ENCODE measurements at places on chromosomes 1 and 21.

- no peak overlapping the region for H3K27ac ChIP-seq
Measured at GRCh38 chr1:22314706-22315105, 136.9 kb upstream of the ZBTB40 start.

- H3K27me3 ChIP-seq: no peaks in the 10 kb centered on the region
- peaks cover 6% of the 10 kb centered on the region for H3K4me1 ChIP-seq
- no peak for DNase-seq
- no peak overlapping the region for H3K4me3 ChIP-seq
- H3K27ac ChIP-seq: no peak overlapping the region
Measured at GRCh38 chr21:44982558-44983250, 42.9 kb downstream of the SLX9 start.

- no peak overlapping the region for H3K27ac ChIP-seq
- H3K36me3 ChIP-seq: no peaks in the 10 kb centered on the region
- peaks cover 5% of the 10 kb centered on the region for H3K4me1 ChIP-seq
- no peak overlapping the region for H3K4me3 ChIP-seq
- DNase-seq: peak; percentile 20
Measured at GRCh38 chr1:211654838-211655787, 20.3 kb downstream of the NEK2 start.

DNA sequence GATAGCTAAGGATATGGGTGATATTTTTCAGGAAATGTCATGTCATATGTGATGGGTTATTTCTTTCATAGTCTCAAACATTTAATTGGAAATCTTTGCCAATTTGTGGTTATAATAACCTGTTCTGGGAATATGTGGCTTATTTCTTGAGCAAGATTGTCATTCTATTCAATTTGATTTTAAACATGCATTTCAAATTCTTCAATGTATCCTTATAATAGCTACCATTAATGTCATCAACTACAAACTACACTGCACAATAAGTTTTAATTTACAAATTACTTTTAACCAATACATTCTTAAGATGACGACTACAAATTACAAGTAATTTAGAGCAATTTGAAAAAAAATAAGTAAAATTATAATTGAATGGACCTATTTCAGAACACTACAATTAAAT is 164.9 kb downstream of the BRINP3 start:
- no peak overlapping the region for H3K4me3 ChIP-seq
- no peak overlapping the region for H3K27ac ChIP-seq
- H3K4me1 ChIP-seq: no peaks in the 10 kb centered on the region
- H3K27me3 ChIP-seq: no peaks in the 10 kb centered on the region
- no peak for DNase-seq
- H3K36me3 ChIP-seq: no peaks in the 10 kb centered on the region

DNA sequence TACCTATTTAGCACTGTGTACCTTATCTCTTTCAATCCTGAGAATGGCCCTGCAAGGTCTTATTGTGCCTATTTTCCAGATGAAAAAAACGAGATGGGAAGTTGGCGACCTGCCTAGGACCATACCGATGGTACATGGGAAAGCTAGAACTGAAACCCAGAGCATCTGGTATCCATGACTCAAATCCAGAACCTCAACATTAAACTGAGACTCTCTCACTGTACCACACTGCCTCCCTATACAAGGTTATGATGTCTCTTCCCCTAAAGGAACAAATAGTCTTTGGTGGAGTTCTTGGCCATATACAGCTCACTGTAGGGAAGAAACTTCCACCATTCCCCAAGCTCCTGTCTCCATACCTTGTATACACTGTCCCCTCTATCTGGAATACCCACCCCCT is 110.7 kb downstream of the TNR start:
- no peak overlapping the region for H3K27ac ChIP-seq
- DNase-seq: no peak
- no peaks in the 10 kb centered on the region for H3K4me1 ChIP-seq
- no peak overlapping the region for H3K4me3 ChIP-seq

GRCh38 chr1:47502746-47503370 is 65.0 kb downstream of the FOXD2 start:
- H3K27me3 ChIP-seq: peaks cover 68% of the 10 kb centered on the region
- DNase-seq: no peak
- no peak overlapping the region for H3K4me3 ChIP-seq
- H3K4me1 ChIP-seq: no peaks in the 10 kb centered on the region

- DNase-seq: no peak
- no peaks in the 10 kb centered on the region for H3K27me3 ChIP-seq
- H3K4me3 ChIP-seq: no peak overlapping the region
- H3K27ac ChIP-seq: no peak overlapping the region
Measured at GRCh38 chr21:46243325-46243724, 14.8 kb upstream of the LSS start.

DNA sequence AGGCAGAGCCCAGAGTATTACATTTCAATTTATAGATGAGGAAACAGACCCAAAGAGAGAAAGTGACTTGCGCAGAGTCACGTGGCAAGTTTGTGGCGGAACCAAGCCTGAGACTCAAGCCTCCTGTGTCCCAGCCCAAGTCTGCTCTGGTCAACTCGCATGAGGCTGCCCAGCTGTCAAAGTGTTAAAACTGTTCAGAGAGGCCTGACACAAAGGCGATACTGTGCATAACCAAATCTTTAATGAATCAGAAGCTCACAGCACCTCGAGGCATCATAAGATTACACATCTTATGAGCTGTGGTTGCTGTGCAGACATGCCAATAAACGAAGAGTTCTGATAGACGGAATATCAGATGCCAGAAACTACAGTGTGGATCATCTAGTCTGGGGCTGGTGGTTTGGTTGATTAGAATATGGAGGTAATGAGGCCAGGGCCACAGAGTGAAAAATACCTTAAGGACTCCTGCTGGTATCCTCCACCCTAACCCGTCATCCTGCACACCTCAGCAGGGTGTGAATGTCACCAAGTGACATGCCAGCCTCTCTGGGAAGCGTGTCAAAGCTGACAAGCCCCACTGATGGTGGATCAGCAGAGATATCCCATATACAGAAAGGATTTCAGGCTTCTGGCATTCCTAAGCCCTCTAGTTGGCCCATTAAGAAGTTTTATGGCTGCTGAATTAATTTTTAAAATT is 42.2 kb downstream of the TNNT2 start:
- H3K27ac ChIP-seq: peak overlapping the region; percentile 79
- no peak for DNase-seq
- no peaks in the 10 kb centered on the region for H3K27me3 ChIP-seq
- H3K4me3 ChIP-seq: no peak overlapping the region

GRCh38 chr1:245370905-245371581 is 216.3 kb downstream of the KIF26B start:
- H3K4me3 ChIP-seq: no peak overlapping the region
- H3K27me3 ChIP-seq: no peaks in the 10 kb centered on the region
- no peak for DNase-seq
- H3K36me3 ChIP-seq: no peaks in the 10 kb centered on the region
- H3K4me1 ChIP-seq: no peaks in the 10 kb centered on the region

DNA sequence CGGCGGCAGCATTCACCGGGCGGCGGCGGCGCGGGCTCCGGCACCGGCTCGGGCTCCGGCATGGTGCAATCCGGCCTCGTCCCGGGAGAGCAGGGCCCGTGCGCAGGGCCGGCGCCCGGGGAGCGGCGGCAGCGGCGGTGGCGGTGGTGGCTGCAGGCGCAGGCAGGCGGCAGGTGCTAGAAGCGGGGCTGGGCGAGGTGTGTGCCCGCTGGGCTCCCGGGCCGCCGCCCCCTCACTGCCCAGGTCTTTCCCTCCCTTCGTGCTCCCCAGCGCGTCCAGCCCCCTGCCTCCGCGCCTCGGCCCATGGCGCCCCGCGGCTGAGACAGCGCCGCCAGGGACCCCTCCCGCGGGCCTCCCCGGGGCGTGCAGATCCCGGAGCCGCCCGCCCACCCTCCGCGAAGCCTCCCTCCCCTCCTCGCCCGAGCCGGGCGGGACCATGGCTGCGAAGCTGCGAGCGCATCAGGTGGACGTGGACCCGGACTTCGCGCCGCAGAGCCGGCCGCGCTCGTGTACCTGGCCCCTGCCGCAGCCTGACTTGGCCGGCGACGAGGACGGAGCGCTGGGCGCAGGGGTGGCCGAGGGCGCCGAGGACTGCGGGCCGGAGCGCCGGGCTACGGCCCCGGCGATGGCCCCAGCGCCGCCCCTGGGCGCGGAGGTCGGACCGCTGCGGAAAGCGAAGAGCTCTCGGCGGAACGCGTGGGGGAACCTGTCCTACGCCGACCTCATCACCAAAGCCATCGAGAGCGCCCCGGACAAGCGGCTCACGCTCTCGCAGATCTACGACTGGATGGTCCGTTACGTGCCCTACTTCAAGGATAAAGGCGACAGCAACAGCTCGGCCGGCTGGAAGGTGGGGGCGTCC is 492 bp downstream of the FOXO6 start:
- H3K4me1 ChIP-seq: peaks cover 27% of the 10 kb centered on the region
- H3K36me3 ChIP-seq: no peaks in the 10 kb centered on the region
- H3K27ac ChIP-seq: no peak overlapping the region

DNA sequence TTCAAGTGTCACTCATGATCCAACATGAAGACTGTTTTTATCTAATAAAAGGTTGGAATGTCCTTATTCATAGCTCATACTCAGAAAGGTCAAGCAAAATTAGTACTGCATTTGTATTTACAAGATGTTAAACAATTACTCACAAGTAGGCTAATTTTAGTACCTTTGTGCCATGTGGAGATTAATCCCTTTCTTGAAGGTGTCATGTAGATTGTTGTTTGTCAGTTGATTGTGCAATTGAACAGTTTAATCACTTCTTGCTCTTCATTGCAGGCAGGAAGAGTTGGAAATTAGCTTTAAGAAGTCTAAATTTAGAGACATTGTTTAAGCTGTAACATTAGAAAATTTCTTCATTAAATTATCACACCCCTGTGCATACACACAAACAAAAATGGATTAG is 847.1 kb downstream of the KCNT2 start:
- H3K4me1 ChIP-seq: no peaks in the 10 kb centered on the region
- H3K27me3 ChIP-seq: no peaks in the 10 kb centered on the region
- no peak overlapping the region for H3K27ac ChIP-seq
- no peaks in the 10 kb centered on the region for H3K36me3 ChIP-seq
- no peak overlapping the region for H3K4me3 ChIP-seq

- no peak for DNase-seq
- no peaks in the 10 kb centered on the region for H3K4me1 ChIP-seq
- no peak overlapping the region for H3K27ac ChIP-seq
- peaks cover 43% of the 10 kb centered on the region for H3K36me3 ChIP-seq
Measured at GRCh38 chr1:161351482-161351881, 16.2 kb downstream of the CFAP126 start.

DNA sequence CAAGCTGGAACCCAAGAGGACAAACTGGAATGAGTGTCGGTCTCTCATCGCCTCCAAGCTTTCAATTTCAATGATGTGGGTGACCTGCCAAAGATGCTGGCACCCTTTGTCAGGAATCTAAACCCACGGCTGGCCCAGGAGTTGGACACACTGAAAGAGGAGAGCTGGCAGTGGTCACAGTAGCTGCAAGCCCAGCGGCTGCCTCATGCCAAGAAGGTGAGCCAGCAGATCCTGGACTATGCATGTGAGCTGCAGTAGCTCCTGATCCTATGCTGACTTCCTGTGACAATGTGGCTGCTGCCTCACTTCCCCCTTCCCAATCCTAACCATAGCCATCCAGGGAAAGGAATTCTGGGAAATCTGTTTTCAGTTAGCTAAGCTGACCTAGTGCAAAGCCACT is 117.0 kb upstream of the VAV3 start:
- H3K36me3 ChIP-seq: no peaks in the 10 kb centered on the region
- H3K4me3 ChIP-seq: no peak overlapping the region
- no peaks in the 10 kb centered on the region for H3K27me3 ChIP-seq
- no peaks in the 10 kb centered on the region for H3K4me1 ChIP-seq
- H3K27ac ChIP-seq: no peak overlapping the region
- DNase-seq: no peak

DNA sequence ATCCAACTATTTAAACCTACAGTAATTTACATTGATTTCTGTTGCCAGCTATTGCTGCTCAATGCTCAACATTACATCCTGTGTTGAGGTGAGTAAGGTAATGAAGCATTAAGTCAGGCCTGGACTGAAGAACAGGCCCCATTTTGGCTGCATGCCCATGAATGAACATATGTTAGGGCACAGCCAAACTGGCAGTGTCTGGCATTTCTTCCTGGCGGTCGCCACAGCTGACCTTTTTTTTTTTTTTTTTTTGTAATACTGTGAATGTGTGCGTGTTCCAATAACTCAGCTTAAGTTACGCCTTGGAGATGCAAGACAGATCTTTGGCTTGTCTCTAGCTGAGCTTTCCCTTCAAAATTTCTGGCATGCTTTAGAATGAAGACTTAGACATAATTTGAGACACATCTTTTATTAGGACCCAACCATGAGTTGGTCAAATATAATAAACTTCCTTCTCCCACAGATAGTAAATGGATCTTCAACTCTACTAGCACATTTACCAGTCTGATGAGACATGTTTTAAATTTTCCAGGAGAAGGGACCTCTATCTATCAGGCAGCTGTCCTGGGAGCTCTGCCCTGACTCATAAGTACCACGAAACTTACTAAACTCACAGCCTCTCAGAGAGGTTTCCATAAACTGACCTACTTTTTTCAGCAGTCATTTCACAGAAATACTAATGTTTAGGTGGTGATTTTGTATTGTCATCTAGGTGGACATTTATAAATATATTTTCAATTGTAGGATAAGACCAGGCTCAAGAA is 341.1 kb upstream of the RUNX1 start:
- peak overlapping the region; percentile 30 for H3K27ac ChIP-seq
- no peak overlapping the region for H3K4me3 ChIP-seq
- no peaks in the 10 kb centered on the region for H3K27me3 ChIP-seq
- H3K36me3 ChIP-seq: no peaks in the 10 kb centered on the region

DNA sequence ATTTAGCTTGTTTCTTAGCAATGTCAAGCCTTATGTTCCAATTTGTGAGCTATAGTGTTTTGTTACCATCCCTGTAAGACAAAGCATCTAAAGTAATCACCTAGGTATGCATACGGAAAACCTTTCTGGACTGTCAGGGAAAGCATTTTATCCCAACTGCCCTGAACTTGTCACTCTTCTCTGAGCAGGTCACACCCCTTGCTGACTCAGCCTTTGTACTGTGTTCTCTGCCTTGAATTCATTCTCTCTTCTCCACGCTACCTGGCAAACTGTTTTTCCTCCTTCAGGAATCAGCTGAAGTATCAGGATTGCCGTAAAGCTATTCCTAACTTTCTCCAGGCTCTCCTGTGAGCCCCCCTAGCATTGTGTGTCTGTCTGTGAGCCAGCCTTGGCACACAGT is 54.2 kb downstream of the PBX1 start:
- no peak for DNase-seq
- H3K4me1 ChIP-seq: peaks cover 49% of the 10 kb centered on the region
- H3K36me3 ChIP-seq: no peaks in the 10 kb centered on the region
- H3K27ac ChIP-seq: peak overlapping the region; percentile 85

GRCh38 chr1:233512538-233512937 is 101.4 kb upstream of the KCNK1 start:
- DNase-seq: no peak
- no peaks in the 10 kb centered on the region for H3K36me3 ChIP-seq
- no peaks in the 10 kb centered on the region for H3K27me3 ChIP-seq

DNA sequence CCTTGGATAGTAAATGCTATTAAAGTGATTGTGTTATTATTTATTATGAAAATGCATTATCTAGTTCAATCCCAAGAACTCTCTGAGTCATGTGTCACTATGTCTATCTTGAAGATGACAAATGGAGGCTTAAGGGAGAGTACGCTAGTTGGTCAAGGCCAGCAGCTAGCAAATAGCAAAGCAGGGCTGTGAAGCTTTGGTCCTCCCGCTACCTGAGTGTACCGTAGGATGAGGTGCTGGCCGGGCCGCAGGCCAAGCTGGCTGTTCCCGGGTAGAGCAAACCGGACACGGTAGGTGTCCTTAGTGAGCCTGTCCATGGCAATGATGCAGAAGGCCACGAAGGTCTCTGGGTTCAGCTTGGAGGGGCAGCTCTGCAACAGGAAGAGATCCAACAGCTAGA is 9.3 kb downstream of the CYB5RL start:
- no peak overlapping the region for H3K4me3 ChIP-seq
- peaks cover 15% of the 10 kb centered on the region for H3K36me3 ChIP-seq
- H3K27me3 ChIP-seq: no peaks in the 10 kb centered on the region
- DNase-seq: no peak
- no peaks in the 10 kb centered on the region for H3K4me1 ChIP-seq
- H3K27ac ChIP-seq: no peak overlapping the region
